ENCODE measurements at places on chromosomes 4 and X. TPM values are rescaled to one million over a fixed set of nuclear protein-coding genes. Genes with fewer than 3 reads are reported as not detected.

GRCh38 chr4:139015948-139016471 is 429 bp downstream of the NOCT start:
- no peak for DNase-seq

DNA sequence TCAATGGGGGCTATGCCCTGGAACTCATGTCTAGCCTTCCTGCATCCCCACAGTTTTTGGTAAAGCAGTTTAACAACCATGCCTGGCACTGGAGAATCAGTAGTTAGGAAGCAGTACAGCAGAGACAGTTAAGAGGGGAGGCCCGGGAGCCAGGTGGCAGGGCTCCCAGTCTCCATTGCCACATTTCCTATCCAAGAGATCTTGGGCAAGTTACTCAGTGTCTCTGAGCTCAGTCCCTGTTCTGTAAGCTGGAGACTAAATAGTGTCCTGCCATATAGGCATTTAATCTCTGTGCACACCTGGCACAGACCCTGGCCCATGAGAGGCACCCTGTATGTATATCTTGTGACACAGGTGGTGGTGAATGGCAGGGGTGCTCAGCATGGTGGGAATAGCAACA is 156.1 kb upstream of the EOLA2 start:
- DNase-seq, result no peak

- no peak for DNase-seq
Observed at GRCh38 chr4:125833-126232, 1.5 kb downstream of the ZNF718 start.

- DNase-seq, result no peak
Observed at GRCh38 chr4:163107754-163108153, 58.9 kb downstream of the NAF1 start.

DNA sequence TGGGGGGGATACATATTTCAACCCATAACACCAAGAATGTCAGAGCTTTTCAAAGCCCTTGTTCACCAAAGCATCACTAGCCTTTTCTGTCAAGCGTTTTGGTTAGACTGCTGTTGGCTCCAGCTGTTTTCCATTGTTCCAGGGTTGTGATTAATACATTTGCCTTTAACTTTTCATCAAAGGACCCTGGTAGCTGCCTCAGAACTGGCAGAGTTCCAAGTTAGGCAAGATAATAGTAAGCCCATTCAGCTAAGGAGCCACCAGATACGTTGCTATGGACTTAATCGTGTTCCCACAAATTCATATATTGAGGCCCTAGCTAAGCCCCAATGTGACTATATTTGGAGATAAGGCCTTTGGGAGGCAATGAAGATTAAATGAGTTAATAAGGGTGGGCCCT is 37.1 kb downstream of the ENOPH1 start:
- DNase-seq, result no peak

DNA sequence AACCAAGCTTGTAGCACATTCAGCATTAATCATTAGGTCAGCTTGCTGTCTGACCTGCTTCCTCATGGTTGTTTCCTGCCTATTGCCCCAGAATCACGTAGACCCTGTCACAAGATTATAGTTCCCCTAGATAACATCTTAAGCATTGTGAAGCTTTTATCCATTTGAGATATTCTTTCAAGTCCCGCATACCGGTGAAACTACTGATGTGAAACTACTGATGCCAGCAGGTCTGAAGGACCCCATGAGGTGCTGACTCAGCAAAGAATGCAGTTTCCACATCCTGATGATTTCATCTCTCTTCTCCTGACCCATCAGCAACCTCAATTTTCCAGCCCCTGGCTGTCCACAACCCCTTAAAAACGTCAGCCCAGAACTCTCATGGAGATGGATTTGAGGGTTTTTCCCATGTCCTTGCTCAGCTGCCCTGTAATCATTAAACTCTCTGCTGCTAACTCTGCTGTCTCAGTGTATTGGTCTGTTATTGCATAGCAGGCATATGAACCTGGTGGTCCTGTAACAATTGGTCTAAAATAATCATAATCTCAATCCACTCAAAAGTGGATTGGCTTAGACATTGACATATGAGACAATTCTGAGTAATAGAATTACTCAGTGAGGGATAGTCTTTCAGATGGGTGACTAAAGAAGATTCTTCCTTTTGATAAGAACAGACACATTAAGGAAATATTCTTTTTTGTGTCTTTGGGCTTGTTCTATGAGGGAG is 26.3 kb upstream of the UBA6 start:
- no peak for DNase-seq

The SPACA5 gene
- total RNA-seq, result not detected

The EFNB1 gene
- total RNA-seq, result 3.9 TPM

Data from dorsolateral prefrontal cortex (tissue), 122 donors.